ENCODE measurements at places on chromosomes 2 and 18.

GRCh38 chr2:85989288-85989865 lies 100.6 kb upstream of the ST3GAL5 start:
- DNase-seq, result no peak

GRCh38 chr2:27099334-27099955 lies 12.9 kb downstream of the KHK start:
- no peak for DNase-seq

DNA sequence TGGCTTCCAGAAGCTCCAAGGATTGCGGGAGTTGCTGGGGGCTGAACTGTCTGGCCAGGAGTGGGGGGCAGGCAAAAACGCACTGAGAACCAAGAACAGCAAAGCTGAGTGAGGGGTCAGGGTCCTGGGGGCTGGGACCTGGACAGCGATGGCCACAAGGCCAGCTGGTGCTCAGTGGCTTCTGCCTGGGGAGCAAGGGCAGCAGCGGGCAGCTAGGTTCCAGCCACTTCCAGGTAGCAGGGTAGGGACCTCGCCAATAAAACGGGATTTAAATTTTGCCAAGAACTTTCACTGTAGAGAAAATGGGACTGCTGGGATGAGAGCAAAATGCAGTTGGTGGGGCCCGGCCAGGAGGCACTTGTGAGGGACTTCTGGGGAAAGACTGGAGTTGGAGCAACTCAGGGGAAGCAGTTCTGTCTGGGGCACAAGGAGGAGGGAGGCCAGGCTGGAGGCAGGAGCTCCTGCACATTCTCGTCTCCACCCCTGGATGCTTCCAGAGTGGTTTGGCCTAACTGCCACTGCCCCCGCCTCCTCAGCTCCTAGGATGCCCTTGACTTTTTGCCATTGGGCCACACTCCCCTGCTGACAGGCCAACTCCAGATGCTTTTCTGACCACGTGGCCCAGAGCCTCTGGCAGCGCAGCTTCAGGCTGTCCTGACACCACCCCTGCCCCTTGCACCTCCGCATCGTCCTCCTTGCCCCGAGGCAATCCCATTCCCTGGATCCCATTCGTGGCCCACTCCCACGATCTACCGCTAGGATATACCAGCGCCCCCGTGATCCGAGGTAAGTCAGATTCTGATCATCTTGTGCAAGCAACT lies 5.5 kb upstream of the CCDC74A start:
- DNase-seq, result no peak

DNA sequence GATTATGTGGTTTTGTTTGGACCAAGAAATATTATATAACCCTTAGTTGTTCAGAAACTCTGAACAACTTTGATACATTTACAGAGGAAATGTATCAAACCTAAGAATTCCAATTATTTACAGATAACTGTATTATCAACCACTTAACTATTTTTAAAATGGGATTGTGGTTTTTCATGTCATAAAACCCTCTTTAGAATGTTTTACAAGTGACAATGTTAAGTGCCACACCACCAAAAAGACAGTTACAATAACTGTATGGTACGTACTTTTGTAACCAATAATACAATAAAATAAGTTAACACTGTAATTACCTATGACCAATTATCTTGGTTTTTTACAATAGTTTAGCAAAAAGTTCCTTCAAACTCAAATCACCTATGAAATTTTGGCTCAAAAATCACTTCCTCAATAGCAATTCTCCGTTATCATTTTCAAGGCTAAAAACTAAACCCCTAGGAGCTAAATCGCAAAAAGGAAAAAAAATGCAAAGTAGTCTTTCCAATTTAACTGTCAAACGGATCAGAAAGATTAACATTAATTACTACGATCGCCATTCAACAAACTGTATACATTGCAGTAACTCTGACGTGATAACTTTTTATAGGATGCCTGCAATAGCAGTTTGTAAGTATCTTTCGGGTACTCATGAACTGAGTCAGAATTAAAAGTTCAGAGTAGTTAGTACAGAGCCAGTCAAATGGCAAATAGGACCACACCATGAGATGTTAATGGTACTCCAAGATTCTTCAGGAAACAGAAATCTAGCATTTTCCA lies 1.5 kb downstream of the ROCK1 start:
- DNase-seq, result no peak

GRCh38 chr2:173571021-173571821 lies 216.5 kb downstream of the CDCA7 start:
- DNase-seq, result peak; percentile 10

DNA sequence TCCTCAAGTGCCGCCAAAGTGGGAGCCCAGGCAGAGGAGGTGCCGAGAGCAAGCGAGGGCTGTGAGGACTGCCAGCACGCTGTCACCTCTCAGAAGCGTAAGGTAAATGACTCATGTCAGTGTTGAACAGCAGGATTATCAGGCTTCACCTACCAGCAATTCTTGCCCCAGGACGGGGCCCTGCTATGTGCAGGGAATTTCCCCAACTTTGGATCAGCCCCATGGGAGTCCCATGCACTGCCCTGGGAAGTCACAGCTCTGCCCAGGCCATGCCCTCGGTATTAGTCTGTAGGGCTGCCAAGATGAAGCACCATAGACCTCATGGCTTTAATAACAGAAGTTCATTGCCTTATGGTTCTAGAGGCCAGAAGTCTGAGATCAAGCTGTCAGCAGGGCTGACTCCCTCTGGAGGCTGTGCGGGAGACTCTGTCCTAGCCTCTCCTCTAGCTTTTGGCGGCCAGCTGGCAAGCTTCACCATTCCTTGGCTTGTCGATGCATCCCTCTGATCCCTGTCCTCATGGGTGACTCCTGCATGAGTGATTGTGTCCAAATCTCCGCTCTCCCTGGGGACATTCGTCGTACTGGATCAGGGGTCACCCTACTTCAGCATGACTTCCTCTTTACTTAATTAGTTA lies 55.9 kb downstream of the TRPM8 start:
- DNase-seq, result no peak

DNA sequence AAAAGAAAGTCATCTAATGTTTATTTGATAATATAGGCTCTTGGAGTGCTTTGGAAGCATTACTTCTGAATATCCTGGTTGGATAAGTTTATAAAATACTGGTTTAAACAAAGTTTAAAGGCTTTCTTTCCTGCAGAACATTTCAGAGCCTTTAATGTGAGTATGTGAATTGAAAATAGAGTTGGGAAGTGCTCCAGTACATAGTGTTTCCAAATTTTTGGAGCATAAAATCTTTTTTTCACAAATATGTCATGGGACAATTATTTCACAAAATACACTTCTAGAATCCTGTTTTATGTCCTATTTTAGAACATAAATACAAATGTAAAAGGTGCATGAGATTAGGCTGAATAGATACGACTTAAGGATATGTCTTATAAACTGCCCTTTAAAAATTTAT lies 158.9 kb upstream of the HNRNPA3 start:
- DNase-seq, result no peak

GRCh38 chr2:63899639-63900038 lies 57.9 kb downstream of the UGP2 start:
- DNase-seq, result no peak

GRCh38 chr2:240956935-240957655 lies 41.3 kb upstream of the SNED1 start:
- DNase-seq, result no peak

GRCh38 chr2:134283661-134284060 lies 29.8 kb downstream of the MGAT5 start:
- DNase-seq, result no peak

- no peak for DNase-seq
These were observed 222.6 kb downstream of the INSIG2 start for GRCh38 chr2:118310681-118311429.

DNA sequence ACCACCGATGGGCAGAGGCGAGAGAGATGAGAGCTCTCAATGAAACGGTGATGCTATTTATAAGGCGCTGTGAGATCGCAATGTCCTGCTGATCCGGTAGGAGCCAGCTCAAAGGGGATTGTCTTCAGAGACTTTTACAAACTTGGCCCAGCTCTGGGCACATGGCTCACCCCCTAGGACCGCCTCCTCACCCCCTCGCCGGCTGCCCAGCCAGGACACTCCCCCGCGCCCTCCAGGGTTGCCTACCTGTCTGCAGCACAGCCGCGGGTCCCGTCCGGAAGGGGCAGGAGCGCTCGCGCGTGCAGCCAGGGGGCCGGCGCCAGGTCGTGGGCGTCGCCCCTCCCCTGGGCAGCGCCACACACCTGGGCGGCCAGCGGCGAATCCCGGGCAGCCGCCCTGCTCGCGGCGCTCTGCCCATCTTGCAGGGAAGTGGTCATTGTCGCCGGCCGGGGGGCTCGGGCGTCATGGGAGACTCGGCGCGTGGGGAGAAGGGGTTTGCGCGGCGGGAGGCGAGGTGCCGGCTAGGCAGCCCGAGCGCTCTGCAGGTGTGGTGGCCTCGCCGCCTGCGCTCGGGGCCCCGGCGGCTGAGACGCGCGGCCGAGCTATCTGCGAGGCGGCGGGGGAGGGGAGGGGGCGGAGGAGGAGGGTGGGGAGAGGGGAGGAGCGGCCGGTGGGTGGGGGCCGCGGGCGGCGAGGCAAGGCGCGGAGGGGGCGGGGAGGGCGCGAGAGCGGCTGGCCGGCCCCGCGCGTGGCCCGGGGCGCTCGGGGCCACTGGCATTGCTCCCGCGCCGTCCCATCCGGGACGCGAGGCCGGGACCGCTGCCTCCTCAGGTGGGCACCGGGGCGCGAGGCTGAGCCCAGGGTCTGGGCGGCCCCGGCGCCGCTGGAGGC lies at the start of gene GRB14:
Gene GRB14, minus strand, starts transcription at position 610 of the 891 bp plus-strand sequence. Its CDS starts 173 bp downstream, at position 437.
- DNase-seq, result no peak

DNA sequence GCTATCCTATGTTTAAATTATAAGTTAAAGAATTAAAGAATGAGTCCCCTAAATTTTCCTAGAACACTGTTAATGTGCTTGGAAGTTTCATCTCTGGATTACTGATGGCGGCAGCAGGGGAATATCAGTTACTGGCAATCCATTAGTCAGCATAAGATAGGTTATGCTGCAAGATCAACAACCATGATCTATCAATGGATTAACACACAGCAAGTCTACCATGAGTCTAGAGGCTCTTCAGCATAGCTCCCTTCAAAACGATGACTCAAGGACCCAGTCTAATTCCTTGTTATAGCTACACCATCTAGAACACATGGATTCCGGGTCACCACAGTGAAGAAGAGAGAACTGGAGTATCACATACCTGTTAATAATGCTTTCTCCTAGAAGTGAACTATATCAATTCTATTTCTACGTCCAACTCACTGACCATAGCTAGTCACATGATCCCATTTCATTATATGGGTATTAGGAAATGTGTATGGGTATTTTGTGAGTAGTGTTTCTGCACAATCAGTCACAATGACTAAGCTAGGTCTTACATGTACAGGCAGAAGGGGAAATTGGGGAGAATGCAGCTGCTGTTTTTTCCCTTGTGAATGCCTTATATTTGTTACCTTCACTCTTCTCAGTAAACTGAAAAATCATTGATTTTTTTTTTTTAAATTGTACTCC lies 108.3 kb upstream of the MAPRE2 start:
- DNase-seq, result no peak

DNA sequence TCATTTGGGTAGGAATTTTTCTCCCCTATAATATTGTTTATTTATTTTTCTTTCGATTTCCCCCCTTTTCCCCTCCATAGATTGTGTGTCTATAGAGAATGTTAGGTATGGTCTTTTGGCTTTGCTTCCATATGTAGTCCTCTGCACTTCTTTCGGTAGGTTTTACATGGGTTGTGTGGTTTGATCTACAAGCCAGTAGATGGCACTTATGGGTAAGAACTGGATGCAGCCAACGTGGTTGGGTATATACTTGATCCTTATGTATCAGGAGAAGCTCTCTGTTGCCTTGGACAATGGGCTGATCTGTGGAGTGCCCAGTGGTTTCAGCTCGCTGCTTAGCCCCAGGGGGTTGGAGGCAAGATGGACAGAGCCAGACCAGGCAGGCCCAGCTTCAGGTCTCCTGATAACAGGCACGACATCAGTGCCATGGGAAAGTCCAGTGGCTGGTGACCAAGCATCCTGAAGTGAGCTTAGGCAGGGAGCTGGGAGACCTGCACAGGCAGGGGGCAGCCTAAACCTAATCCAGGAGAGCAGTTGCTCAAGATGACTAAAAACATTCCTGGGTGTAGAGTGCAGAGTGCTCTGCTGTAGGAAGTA lies 488.3 kb downstream of the CCDC85A start:
- DNase-seq, result no peak

DNA sequence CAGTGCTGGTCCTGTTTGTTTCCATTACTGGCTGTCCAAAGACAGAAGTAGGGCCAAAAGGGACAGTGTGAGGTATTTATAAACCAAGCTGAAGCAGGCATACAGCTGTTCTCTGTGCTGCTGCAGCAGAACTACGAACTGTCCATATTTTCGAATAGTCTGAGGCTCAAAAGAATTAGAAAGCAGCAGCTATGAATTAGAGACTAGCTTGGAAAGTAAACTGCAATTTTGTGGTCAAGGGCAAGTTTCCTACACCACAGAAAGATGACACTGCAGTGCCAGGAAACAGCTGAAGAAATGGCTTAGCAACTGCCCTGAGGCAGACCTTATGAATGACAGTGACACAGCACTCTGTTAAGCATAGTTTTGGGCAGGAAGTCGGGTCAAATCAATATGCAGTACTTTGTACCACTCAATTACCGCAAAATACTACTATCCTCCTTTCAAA lies 125.3 kb downstream of the TMEM131 start:
- peak; percentile 90 for DNase-seq

DNA sequence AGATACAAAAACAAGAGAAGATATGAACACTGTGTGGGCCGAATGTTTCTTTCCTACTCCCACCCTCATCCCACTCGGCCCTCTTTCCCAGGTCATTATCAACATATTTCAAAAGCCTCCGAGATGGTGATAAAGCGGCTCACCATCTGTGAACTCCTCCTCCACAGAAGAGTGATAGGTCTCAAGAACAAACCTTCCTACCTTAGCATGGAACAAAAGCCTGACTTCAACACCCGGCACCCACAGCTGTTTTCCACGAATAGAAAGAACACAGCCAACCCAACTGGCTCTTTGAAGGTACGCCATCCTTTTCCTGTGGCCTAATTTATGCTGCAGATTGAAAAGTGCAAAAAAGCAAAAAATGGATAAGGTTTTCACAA lies 28.8 kb downstream of the BCL2 start:
- DNase-seq, result no peak

DNA sequence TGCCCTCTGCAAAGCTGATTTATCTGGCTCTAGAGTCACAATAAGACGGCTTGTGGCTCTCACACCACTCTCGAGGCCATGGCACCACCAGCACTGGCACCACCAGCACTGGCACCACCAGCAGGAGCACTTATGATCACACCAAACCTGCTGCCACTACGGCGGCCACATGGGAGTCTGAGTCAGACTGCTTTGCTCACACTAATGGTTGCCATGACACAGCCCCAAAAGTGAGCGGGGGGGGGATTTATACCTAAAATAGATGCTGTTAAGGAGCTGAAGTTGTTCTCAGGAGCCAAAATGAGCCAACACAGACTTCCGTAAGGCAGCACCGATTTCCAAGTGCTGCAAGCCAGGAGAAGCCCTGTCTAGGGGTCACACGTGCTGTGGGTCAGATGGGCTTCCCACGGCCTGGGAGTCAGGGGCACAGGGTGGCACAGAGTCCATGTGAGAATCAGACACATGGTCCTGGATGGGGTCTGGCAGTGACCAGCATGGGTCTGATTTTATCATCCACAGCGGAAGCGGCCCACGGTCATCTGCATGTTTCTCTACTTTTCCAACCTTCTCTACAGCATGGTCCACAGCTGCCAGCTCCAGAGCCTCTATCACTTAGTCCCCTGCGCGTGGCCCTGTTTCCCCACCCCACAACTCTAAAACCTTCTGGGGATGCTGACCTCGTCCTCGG lies 16.7 kb downstream of the DNMT3A start:
- DNase-seq, result peak; percentile 53

Data from AG09309 (cell line).